ENCODE measurements at places on chromosomes 11 and 22.

DNA sequence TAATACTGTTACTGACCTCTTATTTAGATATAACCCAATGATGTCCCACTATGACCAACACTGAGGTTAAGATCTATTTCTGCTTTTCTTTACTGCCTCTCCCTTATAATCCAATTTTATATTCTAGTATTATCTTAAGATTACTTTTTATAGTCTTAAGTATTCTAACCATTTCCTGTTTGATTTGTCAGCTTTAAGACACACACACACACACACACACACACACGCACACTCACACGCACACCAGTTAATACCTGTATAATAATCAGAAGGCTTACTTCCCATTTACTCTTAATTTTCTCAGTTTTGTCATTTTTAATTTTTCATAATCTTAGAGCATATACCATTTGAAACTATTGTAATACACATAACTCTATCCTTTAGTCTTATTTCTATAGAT is 226.0 kb upstream of the C11orf87 start:
- DNase-seq = no peak

DNA sequence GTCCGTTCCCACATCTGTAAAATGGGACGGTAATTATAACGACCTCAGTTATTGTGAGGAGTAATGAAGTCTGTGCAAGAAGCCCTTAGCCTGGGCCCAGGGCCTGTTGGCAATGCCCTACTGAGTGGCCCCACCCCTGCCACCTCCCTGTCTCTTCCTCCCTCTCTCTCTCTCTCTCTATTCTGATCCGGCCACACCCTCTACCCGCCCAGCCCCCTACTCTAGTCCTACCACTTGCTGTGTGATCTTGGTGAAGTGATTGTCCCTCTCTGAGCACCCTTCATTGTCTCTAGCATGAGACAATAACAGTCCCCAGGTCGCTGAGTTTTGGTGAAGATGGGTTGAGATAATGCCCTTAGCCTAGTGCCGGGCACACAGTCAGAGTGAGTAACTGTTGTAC is 7.4 kb upstream of the SEC14L6 start:
- no peak for DNase-seq

- DNase-seq = no peak
Observed at GRCh38 chr11:120334894-120335462, 1.2 kb upstream of the ARHGEF12 start.

DNA sequence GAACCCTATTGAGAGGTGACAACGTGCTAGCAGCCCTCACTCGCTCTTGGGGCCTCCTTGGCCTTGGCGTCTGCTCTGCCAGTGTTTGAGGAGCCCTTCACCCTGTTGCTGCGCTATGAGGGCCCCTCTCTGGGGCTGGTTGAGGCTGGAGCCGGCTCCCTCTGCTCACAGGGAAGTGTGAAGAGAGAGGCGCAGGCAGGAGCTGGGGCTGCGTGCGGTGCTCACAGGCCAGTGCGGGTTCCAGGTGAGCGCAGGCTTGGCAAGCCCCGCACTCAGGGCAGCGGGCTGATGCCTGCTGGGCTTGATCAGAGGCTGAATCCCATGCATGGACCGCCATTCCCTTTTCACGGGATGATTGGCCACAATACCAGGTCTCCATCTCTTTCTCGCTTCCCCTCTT is 90.7 kb downstream of the DLG2 start:
- DNase-seq = no peak

DNA sequence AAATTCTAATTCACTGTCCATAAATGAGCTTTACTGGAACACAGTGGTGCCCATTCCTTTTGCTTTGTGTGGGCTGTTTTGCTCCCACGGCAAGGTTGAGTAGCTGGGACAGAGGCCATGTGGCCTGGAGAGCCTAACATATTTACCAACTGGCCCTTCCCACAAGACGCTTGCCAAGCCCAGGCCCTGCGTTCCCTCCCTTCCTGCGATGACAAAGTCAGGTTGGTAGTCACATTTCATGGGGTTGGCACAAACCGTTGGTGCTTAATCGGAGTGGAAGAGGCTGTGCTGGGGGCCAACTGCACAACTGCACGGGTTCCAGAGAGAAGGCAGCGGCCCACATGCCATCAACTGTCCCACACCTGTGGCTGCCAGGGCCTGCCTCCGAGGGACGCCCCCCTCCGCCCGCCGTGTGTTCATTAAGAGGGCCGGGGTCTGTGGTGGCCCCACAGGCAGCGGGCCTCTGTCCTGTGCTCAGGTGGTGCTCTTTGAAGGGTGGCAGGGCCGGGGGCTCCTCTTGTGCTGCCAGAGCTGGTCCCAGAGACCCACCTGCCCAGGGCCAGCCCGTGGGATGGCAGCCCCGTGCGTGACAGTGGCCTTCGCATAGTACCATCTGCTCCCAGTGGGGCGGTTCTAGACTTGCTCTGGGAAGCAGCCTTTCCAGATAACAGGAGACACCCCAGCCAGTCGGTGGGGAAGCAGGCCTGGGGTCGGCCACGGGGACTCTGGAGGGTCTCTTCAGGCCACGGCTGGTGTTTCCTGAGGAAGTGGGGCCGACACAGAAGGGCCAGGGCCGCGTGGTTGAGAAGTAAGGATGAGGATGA is 81.5 kb upstream of the CLDN5 start:
- no peak for DNase-seq

DNA sequence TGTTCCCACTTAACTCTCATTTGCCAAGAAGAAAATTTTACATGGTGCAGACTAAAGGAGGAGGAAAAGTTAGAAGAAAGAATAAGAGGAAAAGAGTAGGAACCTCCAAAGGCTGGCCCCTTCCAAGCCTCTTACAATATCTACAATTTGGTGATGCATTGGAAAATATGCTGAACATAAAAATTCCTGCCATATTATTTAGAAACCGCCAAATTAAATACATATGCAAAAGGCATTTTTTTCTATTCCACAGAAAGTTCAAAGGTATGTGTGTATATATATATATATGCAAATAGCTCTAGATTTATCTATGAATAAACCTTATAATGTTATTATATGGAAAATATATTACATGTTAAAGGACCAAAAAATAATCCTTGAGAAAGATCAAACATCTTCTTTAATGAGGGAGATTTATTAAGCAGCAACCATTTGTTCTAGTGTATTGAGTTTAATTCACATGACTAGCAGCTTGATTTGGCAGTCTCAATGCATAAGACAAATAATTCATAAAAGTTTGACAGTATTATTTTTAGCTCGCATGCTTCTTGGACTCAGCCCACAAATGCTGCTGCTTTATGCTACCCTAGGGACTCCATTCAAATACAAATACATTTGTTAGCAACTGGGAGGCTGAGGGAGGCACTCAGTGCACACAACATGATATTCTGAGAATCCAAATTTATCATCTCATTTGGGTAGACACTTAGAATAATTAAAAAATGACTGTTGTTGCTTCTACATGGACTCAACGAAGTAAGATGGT is 184.9 kb downstream of the SBF2 start:
- DNase-seq = no peak

DNA sequence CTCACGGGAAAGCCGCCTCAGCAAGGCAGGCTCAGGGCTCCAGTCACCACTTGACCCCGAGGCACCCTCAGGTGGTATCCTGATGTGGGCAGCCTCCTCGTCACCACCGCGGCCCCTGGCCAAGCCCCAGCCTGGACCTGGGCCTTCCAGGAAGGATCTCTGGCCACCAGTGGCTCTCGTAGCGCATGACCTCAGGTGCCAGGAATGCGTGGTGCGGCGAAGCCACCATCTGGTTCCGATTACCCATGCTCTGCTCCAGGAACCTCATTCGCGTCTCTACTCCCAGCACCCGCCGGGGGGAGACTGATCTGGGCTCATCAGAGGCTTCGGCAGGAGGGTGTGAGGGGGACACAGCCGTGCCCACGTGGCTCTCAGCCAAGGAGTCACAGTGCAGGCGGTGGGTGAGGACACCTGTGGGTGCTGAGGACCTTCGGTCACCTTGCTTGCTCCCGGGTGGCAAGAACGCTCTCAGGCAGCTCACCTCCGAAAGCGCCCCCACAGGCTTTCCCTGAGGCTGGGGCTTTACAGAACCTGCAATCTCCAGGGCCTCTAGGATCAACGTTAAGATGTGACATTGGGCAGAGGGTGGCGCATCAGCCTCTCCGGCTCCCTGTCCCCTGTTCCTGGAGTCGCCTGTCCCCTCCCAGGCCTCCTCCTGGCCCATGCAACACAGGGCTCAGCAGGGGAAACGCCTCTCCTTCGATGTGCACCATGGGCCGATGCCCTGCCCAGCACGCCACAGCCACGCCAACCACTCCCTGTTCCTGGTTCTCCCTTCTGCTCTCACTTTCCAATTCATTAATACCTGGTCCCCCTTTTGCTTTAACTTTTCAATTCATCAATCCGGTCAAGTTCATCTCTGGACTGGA is 39.0 kb downstream of the TBX1 start:
- no peak for DNase-seq

- no peak for DNase-seq
Observed at GRCh38 chr11:119744577-119744976, 15.6 kb upstream of the NECTIN1 start.

DNA sequence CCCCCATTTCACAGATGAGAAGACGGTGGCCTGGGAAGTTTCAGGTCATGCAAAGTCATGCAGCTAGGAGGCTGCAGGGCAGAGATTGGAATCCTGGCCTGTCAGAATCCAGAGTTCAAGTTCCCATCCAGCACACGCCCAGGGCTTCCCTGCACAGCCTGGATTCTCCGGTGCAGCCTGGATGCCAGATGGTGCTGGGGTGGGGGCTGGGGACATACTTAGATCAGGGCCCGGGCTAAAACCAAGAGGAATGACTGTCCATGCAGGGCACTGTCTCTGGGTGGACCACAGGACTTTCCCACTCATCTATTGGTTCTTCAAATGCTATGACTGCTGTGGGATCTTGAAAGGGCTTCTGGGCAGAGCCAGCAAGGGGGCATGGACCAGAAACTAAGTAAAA is 24.6 kb downstream of the LMO1 start:
- no peak for DNase-seq

GRCh38 chr11:10272132-10272531 is 21.9 kb downstream of the SBF2 start:
- no peak for DNase-seq

DNA sequence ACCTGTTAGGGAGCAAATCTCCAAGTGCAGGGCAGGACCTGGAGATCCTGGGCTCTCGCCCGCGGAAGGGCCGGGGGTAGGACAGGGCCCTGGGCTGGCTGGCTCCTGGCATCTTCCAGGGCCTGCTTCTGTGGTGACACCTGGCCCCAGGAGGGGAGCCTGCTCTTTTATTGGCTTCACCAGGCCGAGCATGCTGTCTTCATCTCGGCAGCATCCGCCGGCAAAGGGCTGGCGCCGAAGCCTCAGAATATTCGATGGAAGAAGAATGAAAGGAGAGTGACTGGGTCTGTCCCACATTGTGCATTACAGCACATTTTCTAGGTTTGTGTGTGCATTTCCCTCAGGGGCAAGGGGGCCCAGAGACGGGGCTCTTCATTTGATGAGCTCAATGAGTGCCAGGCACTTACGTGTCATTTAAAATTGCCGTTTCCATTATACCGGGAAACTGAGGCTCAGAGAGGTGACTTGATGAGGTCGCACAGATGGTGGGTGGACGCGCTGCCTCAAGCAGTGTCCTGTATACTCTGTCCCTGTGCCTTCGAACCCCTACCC is 70.0 kb downstream of the RBX1 start:
- no peak for DNase-seq

- no peak for DNase-seq
Observed at GRCh38 chr11:17401841-17402240, 13.4 kb upstream of the KCNJ11 start.

DNA sequence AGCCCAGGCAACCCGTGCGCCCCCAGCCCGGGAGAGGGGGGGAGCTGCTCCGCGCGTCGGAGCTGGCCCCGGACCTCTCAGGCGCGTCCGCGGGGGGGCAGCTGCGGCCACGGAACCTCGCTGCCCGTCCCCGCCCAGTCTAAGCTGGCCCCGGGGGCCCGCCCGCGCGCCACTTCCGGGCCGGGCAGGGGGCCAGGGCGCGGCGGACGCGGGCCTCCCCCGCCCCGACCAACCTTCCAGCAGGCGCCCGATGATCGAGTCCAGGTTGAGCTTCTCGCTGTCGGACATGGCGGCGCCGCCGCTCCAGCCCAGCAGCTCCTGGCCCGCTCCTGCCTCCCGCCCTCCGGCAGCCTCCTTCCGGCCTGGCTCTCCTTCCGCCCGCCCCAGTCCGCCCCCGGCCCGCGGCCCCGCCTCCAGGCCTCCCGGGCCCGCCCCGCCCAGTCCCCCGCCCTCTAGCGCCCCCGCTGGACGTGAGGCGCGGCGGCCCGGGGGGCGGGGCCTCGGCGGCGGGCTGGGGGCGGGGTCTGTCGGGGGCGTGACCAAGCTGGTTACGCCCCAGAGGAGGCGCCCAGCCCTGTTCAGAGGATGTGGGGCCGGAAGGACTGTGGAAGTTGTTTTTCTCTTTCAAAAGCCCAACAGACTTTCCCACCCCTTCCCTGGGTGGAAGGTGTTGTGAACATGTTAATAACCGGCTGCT is at the start of gene PPP1CA:
Gene PPP1CA (minus strand): TSS at position 364 of the 697 bp plus-strand sequence. CDS start 76 bp downstream, at position 288.
- peak; percentile 90 for DNase-seq

DNA sequence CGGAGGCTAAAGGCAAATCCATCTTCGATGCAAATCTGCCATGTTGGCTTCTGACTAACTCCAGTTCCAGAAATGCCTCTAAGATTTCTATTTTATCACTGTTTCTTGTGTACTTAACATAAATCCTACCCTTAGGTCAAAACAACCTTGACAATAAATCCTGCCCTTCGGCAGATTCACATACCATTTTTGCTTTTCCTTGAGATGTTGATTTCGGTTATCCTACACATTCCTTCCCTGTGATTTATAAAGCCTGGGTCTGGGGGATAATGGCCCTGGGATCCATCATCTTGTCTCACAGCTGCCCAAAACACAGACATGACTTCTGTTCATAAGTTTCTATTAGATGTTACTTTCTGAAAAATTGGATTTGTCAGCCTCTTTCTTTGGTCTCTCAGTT is 231.7 kb upstream of the CARD18 start:
- DNase-seq = no peak

- DNase-seq = no peak
Observed at GRCh38 chr22:49475253-49475652, 352.4 kb downstream of the BRD1 start.

DNA sequence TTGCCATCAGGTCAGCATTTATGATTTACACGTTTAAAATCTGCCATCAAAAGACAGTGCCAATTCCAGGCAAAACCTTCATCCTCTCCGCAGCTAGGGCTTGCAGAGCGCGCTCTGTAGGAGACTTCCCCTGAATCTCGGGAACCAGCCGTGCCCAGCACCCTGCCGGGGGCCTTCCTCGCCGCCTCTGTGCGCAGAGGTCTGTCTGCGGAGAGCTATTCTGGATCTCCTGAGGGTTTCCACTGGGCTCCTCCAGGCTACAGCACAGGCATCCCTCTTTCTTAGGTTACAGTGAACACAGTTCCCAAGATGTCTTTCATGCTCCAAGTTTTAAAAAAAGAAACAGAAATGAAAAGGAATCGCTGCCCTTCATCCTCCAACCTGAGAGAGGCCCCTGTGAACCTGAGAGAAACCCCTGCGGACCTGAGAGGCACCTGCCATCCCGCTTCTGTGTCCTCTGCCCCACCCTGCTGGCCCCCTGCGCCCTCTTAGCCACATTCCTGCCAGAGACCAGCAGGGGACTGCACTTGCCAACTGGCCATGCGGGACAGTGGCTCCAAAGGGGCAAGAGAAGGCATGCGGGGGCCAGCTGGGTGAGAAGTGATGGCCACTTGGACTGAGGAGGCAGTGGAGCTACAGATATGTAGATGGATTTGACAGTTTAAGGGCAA is 16.1 kb downstream of the TP53AIP1 start:
- no peak for DNase-seq

- no peak for DNase-seq
Observed at GRCh38 chr11:128775468-128775867, 81.6 kb downstream of the FLI1 start.

- no peak for DNase-seq
Observed at GRCh38 chr11:115170133-115170815, 333.9 kb downstream of the CADM1 start.

- DNase-seq = no peak
Observed at GRCh38 chr11:44000731-44001130, 47.0 kb upstream of the ACCSL start.

Measured in activated T-helper 1 cell treated with Interleukin-2 at 50 U/mL for 16 hours (primary cell).